Tibial nerve (tissue), 4 donors: ENCODE measurements at places on chromosomes 4 and X. TPM values are rescaled to one million over a fixed set of nuclear protein-coding genes. Genes with fewer than 3 reads are reported as not detected.

Gene RPS6KA6
- 0.60 TPM for total RNA-seq

GRCh38 chr4:77496457-77496856, 109.2 kb upstream of the CXCL13 start:
- H3K27me3 ChIP-seq = no peaks in the 10 kb centered on the region
- no peak for DNase-seq
- H3K36me3 ChIP-seq = no peaks in the 10 kb centered on the region
- no peak overlapping the region for H3K27ac ChIP-seq
- H3K4me1 ChIP-seq = no peaks in the 10 kb centered on the region

Gene DOK7
- total RNA-seq = not detected

Gene MAML3
- 10.5 TPM for total RNA-seq

GRCh38 chr4:81404294-81404693, 67.4 kb downstream of the RASGEF1B start:
- no peak for DNase-seq
- H3K4me3 ChIP-seq = no peak overlapping the region
- H3K27ac ChIP-seq = no peak overlapping the region
- no peaks in the 10 kb centered on the region for H3K27me3 ChIP-seq
- H3K4me1 ChIP-seq = no peaks in the 10 kb centered on the region

Gene HSPA4L
- 3.3 TPM for total RNA-seq

Gene AADAT
- 7.6 TPM for total RNA-seq

DNA sequence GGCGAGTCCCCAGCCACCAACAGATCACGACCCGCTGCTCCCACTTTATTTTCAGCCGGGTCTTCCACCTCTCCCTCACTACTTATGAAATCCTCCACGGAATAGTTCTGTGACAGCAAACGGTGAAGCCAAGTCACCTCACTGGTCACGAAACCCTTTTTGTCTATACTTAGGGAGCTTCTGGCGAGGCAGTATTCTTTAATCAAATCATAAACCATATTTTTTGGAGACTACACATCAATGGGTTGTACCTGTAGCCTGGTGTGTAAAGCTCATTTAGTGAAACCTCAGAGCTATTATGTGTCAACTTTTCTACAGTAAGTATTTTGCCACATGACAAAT, 809 bp upstream of the H2AZ1 start:
- H3K4me3 ChIP-seq = peak overlapping the region; percentile 60
- H3K4me1 ChIP-seq = peaks cover 9% of the 10 kb centered on the region
- H3K27ac ChIP-seq = peak overlapping the region; percentile 91
- DNase-seq = no peak
- no peaks in the 10 kb centered on the region for H3K36me3 ChIP-seq

- H3K27ac ChIP-seq = no peak overlapping the region
- no peak overlapping the region for H3K4me3 ChIP-seq
- no peak for DNase-seq
- H3K4me1 ChIP-seq = no peaks in the 10 kb centered on the region
Observed at GRCh38 chr4:9845791-9846493, 64.5 kb downstream of the DRD5 start.

GRCh38 chr4:41611124-41611838, 73.3 kb downstream of the LIMCH1 start:
- DNase-seq = no peak
- H3K36me3 ChIP-seq = no peaks in the 10 kb centered on the region
- H3K27me3 ChIP-seq = no peaks in the 10 kb centered on the region
- peaks cover 25% of the 10 kb centered on the region for H3K4me1 ChIP-seq
- H3K27ac ChIP-seq = peak overlapping the region; percentile 53

- H3K4me1 ChIP-seq = peaks cover 6% of the 10 kb centered on the region
- H3K36me3 ChIP-seq = no peaks in the 10 kb centered on the region
- H3K27me3 ChIP-seq = no peaks in the 10 kb centered on the region
- no peak overlapping the region for H3K4me3 ChIP-seq
Observed at GRCh38 chr4:122793811-122794210, 32.8 kb upstream of the FGF2 start.

Gene TRIML2
- total RNA-seq = not detected

DNA sequence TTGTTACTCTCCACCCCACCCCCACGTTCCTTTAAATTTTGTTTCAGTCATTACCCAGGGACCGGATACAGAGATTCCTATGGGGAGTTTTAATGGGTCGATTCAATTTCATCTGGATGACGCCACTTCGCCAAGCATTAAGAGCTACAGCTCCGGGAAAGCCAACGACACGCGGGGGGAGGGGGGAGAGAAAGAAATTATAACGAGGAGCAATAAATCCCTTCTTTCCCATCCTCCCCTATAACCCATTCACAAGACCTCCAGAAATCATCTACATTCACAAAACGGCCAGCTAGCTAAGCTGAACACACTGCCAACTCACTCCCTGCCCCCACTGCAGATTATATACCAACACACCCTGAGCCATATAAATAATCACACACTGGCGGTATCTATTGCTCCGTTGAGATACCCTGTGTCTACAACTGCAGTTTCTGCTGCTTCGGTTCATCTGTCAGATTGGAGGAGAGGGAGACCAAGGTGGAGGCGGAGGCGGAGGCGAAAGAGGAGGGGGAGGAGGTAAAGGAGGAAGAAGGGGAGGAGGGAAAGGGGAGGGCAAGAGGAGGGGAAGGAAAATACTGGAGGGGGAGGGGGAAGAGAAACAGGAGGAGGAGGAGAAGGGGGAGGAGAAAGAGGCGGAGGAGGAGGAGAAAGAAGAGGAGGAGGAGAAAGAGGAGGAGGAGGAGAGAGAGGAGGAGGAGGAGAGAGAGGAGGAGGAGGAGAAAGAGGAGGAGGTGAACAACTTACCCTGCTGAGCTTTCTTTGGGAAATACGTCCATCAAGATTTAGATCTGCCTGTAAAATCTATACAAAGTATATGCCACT, 113.9 kb upstream of the VAMP7 start:
- no peak for DNase-seq
- no peaks in the 10 kb centered on the region for H3K27me3 ChIP-seq
- H3K4me3 ChIP-seq = no peak overlapping the region
- H3K27ac ChIP-seq = peak overlapping the region; percentile 41
- peaks cover 8% of the 10 kb centered on the region for H3K4me1 ChIP-seq

DNA sequence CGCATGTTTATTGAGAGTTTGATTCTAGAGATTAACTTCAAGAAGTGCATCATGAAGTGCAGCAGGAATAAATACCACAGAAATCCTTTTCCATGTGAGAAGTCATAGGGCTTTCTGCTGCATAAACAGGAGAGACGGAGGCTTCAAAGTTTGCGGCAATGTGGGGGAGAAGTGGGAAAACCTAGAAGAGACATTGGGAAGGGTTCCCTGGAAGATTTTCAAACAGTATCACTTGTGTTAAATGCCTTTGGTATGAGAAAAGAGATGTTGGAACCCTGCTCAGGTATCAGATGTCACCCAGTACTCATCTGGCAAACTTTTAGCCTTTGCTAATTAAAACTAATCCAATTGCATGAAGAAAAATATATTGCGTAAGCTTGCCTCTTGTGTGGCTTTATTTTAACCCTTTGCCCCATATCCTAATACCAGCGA, 15.4 kb downstream of the NHS start:
- no peaks in the 10 kb centered on the region for H3K4me1 ChIP-seq
- H3K27me3 ChIP-seq = no peaks in the 10 kb centered on the region
- H3K4me3 ChIP-seq = no peak overlapping the region
- H3K36me3 ChIP-seq = no peaks in the 10 kb centered on the region

GRCh38 chrX:39840581-39841093, 257.1 kb downstream of the BCOR start:
- H3K27me3 ChIP-seq = no peaks in the 10 kb centered on the region
- H3K36me3 ChIP-seq = no peaks in the 10 kb centered on the region
- H3K27ac ChIP-seq = no peak overlapping the region
- no peak overlapping the region for H3K4me3 ChIP-seq
- no peak for DNase-seq

GRCh38 chr4:187209921-187210613, 486.4 kb upstream of the FAT1 start:
- no peak for DNase-seq
- H3K27me3 ChIP-seq = no peaks in the 10 kb centered on the region
- H3K36me3 ChIP-seq = no peaks in the 10 kb centered on the region
- H3K4me1 ChIP-seq = peaks cover 11% of the 10 kb centered on the region
- no peak overlapping the region for H3K4me3 ChIP-seq

DNA sequence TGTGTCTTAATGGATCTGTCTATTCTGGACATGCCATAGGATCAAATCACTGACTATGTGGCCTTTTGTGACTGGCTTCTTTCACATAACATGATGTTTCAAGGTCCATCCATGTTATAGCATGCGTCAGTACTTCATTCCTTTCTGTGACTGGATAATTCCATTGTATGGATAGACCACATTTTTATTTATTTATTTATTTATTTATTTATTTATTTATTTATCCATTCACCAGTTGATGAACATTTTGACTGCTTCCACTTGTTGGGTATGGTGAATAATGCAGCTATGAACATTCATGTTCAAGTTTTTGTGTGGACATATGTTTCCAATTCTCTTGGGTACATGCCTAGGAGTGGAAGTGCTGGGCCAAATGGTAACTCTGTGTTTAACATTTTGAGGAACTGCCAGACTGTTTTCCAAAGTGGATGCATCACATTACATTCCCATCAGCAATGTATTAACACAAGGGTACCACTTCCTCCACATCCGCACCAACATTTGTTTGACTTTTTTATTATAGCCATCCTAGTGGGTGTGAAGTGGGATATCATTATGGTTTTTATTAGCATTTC, 14.0 kb downstream of the RTL5 start:
- no peak for DNase-seq
- no peak overlapping the region for H3K27ac ChIP-seq
- H3K36me3 ChIP-seq = no peaks in the 10 kb centered on the region
- no peak overlapping the region for H3K4me3 ChIP-seq
- H3K4me1 ChIP-seq = peaks cover 23% of the 10 kb centered on the region

GRCh38 chr4:110876866-110877265, 254.0 kb upstream of the PITX2 start:
- no peak for DNase-seq
- no peaks in the 10 kb centered on the region for H3K27me3 ChIP-seq
- H3K4me1 ChIP-seq = no peaks in the 10 kb centered on the region
- no peaks in the 10 kb centered on the region for H3K36me3 ChIP-seq
- H3K27ac ChIP-seq = no peak overlapping the region
- no peak overlapping the region for H3K4me3 ChIP-seq

DNA sequence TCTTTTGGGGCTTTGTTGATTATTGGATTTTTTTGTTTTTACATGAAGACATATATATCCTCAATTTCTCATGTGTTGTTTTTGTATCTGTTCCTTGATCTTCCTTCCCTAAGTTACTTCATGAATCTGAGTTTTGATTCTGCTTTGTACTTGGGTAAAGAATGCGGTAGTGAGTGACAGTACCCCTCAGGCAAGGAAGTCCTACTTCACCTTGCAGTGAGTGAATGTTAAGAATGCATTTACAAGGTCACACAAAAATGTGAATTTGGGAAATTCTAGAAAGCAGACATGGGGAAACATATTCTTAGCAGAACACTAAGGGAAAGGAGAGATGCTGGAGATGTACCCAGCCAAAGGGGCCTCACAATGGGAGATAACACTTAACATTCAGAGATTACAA, 373.1 kb upstream of the LCORL start:
- H3K36me3 ChIP-seq = no peaks in the 10 kb centered on the region
- DNase-seq = no peak
- no peaks in the 10 kb centered on the region for H3K4me1 ChIP-seq
- H3K27me3 ChIP-seq = no peaks in the 10 kb centered on the region
- no peak overlapping the region for H3K4me3 ChIP-seq

Gene PAGE2B
- not detected for total RNA-seq
